ENCODE measurements at places on chromosomes 12 and 14. TPM values are rescaled to one million over a fixed set of nuclear protein-coding genes. Genes with fewer than 3 reads are reported as not detected.

DNA sequence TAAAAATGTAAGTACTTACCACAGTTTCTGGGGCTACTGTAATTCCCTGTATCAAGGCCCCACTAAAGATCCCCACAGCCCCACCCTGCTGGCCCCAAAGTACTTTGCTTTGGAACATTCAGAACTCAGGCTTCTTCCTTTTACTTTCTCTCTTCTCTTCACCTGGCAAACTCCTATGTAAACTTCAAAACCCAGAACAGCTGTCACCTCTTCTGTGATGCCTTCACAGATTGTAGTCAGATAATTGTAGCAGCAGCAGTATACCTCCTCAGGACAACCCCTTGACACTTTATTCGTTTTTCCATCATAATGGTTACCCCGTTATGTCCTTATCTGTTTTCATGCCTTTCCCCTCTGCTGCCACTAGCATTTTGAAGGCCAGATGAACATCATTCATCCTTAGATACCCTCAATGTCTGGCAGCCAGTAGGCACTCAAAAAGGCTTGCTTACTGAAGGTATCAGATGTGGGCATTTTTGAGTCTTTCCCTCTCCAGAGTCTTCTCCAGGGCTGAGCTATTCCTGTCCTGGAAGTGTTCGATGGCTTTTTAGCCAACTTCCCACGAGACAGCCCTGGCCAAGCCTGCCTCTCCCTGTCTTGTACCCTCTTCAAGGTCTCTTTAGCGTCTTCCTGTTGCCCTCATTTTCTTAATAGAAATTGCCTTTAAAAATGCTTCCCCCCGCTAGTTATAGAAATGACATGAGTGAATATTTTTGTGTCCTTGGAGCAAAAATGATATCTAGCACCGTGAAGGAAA, 7.4 kb downstream of the PLBD2 start:
- DNase-seq = no peak

DNA sequence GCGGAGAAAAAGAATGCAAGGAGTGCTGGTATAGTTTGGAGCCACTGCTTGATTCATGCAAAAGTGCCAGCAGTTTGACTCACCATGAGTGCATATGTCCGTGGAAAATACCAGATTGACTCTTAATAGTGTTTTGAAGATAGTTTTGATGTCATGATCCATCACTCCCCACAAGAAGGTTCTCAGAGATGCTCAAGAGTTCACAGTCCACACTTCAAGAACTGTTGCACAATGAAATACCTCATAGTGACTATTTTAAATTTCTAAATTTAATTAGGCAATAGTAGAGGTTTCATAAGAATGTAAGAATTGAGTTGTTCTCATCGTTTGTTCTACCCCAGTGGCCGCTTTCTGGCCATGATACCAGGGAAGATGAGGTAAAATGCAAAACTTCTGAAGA, 286.6 kb upstream of the RGS6 start:
- no peak for DNase-seq

GRCh38 chr12:57694459-57695019, 607 bp downstream of the OS9 start:
- no peak for DNase-seq

DNA sequence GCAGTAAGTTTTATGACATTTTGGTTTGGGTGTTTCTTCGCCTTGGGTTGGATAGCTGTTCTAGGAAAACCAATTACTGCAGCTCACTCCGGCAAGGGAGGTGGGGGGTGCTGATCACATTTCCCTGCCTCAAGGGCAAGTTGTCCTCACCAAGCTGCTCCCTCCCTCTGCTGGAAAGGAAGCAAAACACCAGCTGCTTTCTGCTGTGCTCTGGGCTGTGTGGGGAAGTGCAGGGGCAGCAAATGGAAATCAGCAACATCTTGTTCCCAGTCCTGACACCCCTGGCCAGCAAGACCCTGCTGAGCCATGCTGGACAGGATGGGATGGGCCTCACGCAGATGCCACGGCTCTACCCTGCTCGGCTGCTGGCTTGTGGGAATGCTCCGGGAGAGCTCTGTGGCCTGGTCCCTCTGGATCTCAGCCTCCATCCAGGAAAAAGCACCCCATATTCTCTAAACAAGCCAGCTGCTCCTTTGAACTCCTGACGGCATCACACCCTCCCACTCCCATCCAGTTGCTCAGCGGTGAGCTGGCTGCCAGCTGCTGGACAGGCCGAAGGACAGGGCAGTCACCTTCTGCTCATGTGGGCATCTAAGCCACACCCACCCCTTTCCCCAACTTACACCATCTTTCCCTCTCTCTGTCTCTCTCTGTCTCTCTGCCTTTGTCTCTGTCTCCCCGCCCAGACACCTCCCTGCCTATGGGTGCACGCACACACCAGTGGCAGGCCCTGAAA, 52.4 kb upstream of the EIF5 start:
- peak; percentile 58 for DNase-seq

Gene NPFF
- not detected for total RNA-seq

DNA sequence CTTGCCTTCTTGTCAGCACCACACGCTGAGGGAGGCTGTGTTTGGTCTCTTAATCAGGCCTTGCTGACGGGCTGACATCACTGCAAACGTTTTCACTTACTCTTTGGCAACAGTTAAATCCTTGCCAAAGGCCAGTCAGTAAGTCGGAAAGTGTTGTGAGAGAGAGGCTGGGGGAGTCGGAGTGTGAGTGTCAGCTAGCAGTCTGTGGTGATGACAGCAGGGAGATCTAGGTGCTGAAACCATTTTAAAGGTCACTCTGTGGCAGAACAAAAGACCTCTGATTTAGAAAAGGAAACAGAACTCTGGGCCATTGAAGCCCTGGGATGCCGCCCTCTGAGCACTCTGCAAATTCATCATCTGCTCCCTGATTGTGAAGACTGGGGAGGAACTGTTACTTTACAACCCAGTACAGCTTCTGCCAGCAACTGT, 143.5 kb downstream of the PAX9 start:
- no peak for DNase-seq

DNA sequence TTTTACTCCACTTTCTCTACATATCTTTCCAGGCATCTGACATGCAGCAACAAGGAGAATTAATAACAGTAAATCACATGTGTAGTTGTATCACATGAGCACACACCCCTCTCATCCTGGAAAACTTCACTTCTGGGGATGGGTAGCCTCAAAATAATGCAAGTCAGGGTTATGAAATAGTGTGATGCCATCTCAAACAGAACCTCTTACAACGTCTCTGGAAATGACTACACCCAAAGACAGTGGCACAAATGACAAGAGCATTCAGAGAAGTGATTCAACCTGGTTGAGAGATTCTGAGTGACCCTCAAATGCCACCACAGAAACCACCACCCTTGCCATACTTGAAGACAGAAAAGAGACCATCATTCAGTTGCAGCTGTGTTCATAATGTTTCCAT, 2.8 kb downstream of the DIO2 start:
- DNase-seq = no peak

Gene B4GALNT3
- total RNA-seq = 42.1 TPM

DNA sequence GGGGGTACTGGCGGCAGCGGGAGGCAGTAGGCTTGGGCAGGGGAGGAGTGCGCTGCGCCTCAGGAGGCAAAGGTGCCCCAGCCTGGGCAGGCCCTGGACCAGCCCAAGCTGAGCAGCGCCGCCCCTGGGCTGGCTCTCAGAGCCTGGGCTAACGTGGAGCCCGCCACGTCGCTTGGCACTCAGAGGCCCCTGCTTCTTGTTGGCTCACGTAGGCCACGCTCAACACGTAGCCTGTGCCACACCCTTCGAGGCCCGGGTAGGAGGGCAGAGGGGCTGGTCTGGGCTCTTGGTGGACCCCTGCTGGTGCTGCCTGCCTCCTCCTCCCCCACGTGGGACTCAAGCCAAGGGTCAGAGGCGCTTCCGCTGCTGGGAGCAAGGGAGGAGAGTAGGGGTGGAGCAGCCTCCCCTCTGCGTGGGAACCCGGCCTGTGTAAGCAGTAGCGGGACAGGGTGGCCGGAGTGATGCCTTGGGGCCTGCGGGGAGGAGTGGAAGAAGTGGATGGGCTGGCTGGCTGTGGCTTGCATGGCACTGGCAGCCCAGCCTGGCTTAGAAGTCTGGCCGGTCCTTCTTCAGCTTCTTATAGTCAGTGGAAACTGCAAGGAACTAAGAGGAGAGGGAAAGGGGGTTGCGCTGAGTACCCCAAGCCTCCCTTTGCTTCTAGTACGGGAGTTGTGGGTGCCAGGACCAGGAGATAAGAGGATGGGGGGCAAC, 5.7 kb downstream of the SHMT2 start:
- DNase-seq = peak; percentile 82

GRCh38 chr12:93571925-93572711, at the start of gene SOCS2:
Gene SOCS2, plus strand, starts transcription at chr12:93572675. Its CDS starts 223 bp downstream, at chr12:93572898.
- DNase-seq = peak; percentile 73

DNA sequence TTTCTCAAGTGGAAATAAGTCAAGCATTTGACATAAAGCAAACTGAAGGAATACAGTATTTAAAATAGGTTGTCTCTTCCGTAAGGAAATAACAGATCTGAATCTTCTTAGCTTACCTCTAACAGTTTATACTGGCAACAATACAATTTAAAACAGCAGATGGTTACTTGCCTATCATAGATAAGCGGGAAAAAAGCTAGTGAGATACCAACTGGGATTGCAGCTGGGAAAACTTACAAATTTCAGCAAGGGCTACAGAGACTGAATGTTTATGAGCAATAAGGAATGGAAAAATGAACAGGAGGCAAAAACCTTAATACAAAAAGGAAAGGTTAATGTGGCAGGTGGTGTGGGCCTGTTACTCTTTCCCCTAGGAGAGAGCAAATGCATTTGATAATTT, 220.0 kb downstream of the RASSF9 start:
- no peak for DNase-seq

DNA sequence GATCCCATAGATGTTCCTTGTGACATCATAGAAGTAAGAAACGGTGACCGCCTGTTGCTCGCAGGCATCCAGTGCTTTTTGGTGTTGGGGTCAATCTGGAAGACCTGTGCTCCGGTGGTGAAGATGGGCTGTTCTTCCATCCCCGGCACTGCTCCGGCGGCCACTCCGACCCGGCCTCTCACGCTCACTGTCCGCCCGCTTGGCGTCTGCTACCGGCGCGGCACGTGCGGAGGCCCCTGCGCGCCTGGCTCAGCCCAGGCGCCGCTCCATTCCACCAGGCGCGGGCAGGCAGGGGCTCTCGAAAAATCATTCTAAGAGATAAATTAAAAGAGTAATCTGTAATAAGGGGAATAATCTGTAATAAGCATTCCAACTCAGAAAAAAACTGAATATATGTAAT, 934.5 kb downstream of the TMEM121 start:
- DNase-seq = no peak

- no peak for DNase-seq
Observed at GRCh38 chr12:100672075-100672592, 98.7 kb downstream of the GAS2L3 start.

Gene TMEM132D
- not detected for total RNA-seq

- DNase-seq = no peak
Observed at GRCh38 chr12:122515275-122515674, 11.5 kb downstream of the RSRC2 start.

Gene CAPS2
- total RNA-seq = 21.6 TPM

- DNase-seq = no peak
Observed at GRCh38 chr12:108915632-108916133, 35.8 kb downstream of the DAO start.

DNA sequence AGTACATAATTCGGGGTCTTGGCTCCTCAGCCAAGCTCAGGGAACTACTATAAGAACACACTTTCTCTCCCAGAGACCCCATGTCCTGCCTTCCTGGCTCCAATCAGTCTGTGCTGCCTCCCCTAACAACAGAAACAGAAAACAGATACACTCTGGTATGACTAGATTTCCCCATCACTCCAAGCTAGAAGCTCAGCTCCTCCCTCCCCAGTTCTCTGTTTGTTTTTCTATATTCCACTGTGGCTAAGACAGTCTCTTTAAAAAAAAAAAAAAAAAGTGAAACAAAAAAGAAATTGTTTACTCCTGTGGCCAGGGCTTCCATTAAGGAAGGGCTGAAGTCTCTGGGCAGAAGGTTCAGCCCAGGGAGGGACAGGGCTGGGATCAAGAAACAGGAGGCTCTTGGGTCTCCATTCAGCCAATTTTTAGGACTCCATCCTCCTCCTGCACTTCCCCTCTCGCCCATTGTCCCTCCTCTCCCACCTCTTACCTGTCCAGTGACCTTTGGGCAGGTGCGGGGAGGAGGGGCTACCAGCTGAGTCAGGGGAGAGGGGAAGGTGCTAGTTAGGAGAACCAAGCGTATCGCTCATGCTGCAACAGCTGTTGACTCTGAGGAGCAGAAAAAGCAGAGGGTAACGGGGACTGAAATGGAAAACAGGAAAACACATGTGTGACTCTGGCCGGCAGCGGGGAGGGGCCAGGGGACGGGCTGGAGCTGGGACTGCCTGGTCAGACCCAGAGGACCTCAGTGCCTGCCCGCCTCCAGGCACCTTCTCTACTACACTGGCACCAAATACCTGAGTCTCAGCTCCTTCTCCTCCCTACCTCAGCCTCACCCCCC, 4.1 kb upstream of the SLC7A7 start:
- DNase-seq = no peak

Gene LUM
- total RNA-seq = 50.8 TPM

DNA sequence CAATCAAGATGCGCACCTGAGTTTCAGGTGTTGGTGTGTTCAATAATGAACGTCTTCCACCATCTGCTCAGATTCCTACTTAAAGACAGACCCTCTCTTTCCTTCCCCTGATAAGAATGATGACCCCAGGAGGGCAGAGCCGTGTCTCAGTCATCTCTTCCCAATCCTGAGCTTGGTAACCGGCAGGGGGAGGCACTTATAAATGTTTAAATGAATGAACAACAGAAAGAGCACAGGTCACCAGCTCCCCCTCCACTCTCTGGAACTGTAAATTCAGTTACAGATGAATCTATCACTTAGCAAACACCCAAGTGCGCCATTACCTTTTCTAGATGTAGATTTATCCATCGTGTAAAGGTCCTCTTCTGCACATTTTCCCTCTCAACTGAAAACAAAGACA, 72.4 kb upstream of the DICER1 start:
- DNase-seq = no peak

DNA sequence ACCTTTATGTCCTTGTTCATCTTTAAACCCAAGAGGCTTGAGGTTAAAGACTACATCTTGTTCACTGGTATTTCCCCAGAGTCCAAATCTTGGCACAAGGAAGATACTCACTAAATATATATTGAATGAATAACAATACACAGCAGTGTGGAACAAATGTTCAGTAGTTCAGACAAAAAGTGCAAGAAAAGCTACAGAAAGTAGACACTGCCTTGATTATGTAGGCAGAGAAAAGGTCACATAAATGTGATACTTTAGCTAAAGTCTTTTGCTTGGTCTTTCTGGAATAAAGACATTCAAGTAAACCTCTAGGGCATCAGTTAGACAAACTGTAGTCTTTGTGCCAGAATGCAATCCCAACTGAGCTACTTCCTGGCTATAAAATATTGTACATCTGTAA, 157.0 kb downstream of the TMEM117 start:
- DNase-seq = no peak

Gene LMNTD1
- total RNA-seq = 0.69 TPM

Gene PPFIA2
- total RNA-seq = 0.51 TPM

Gene ACADS
- total RNA-seq = 213 TPM

DNA sequence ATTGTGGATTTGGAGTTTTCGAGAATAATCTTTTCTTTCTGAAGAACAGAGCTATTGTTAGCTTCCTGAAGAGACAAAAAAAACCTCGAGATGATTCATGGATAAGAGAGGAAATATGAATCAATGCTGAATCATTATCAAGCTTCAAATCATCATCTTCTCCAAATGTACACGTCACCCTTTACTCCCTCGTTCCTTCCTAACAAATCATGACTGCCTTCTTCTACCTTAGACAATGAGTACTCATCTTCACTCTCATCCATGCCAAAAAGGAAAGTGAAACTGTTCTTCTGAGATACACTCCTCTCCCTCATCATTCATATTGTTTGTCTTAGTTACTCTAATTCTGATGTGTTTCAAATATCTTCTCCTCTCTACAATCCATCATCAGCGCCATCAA, 1115.8 kb upstream of the ATXN7L3B start:
- DNase-seq = no peak

- DNase-seq = no peak
Observed at GRCh38 chr14:100374270-100374669, 51.1 kb downstream of the SLC25A47 start.
